Hematopoietic multipotent progenitor cell treated with erythropoietin and hydrocortisone succinate and interleukin-3 and kit ligand, for 17 days (in vitro differentiated cells): ENCODE measurements at places on chromosomes 7 and 10.

DNA sequence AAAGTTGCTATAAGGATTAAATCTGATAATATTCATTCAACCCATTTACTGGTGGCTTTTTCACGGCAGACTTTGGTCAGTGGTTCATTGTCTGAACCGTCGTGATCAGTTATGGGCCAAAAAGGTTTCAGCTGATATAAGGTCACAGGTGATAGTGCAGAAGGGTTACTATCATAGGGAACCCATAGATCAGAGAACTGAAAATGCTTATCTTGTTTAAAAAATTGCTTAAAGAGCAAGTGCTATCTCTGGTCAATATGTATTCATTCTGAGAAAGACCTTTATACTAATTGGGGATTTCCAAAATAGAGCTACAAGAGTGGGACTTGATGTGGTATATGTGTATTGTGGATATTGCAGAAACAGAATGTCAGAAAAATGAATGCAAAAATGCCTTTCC, 147.8 kb upstream of the SEMA3E start:
- DNase-seq, result no peak

- peak; percentile 8 for DNase-seq
Measured at GRCh38 chr10:90751107-90751997, 106.5 kb downstream of the HTR7 start.

DNA sequence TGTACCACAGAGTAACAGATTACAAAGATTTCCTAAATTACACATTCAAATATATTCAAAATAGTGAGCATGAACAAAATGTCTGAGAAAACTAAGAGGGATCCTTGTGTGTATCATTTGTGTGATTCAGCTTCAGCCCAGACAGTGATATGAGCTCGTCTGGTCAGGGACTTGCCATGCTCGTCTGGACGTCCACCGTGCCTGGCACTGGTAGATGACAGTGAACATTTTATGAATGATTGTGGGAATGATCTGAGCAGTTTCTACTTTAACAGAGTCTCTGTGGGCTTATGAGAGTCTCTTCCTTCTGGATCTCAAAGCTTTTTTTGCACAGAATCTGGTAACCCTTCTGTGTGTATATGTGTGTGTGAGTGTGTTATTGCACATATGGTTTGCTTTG, 34.2 kb upstream of the ANKRD2 start:
- no peak for DNase-seq

DNA sequence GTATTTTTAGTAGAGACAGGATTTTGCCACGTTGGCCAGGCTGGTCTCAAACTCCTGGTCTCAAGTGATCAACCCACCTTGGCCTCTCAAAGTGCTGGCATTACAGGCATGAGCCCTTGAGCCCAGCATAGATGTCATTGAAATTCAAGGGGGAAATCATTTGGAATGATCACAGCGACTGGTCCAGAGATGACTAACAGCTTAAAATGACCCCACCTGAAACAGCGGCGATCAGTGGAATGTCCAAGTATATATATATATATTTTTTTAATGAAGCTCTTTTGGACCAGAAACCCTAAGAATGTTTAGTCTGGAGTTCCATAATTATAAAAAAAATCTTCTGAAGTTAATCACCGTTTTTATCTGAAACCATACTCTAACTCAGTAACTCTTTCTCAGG, 12.5 kb upstream of the AKR1E2 start:
- DNase-seq, result no peak

- DNase-seq, result no peak
Measured at GRCh38 chr10:85542936-85543730, 823.5 kb downstream of the GRID1 start.

- DNase-seq, result no peak
Measured at GRCh38 chr7:81715984-81716588, 53.8 kb downstream of the HGF start.

DNA sequence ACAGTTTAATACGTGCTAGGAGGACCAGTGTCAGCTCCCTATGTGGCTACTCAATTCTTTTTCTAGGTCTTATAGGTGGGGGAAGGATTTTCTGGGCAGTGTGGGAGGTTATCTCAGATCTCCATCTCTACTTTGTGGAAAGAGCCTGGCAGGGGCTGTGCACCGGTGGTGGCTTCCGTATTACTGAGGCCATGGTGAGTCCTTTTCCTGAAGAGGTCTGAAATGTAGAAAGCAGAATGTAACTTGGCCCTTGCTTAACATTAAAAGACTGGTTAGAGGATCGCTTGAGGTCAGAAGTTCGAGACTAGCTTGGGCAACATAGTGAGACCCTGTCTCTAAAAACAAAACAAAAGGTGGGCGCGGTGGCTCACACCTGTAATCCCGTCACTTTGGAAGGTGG, 2.7 kb upstream of the TPST1 start:
- DNase-seq, result no peak

GRCh38 chr7:152402384-152403250, 33.2 kb downstream of the KMT2C start:
- no peak for DNase-seq

DNA sequence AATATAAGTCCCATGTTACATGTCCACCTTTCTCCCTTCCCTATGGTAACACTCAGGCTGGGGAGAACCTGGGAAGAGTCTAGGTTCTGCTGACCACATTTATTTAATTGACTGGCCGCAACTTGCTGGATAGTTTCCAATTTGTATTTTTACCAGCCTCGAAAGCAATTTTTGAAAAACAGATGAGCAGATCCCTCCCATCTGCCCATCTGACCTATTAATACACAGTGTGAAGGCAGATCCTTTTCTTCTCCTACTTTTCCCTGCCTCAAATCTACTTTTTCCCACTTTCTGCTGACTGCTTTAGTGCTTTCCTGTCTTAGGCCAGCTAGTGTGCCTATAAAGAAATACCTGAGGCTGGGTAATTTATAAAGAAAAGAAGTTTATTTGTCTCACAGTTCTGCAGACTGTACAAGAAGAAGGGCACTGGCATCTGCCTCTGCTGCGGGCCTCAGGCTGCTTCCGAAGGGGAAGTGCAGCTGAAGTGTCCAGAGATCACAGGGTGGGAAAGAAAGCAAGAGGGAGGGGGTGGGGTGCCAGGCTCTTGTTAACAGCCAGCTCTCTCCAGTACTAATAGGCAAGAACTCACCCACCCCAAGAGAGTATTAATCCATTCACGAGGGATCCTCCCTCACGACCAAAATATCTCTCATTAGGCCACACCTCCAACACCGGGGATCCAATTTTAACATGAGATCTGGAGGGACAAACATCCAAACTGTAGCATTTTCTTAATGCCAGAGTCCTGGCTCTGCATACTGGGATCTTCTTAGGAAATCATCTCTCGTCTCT, 336.0 kb upstream of the IGFBP3 start:
- DNase-seq, result no peak

DNA sequence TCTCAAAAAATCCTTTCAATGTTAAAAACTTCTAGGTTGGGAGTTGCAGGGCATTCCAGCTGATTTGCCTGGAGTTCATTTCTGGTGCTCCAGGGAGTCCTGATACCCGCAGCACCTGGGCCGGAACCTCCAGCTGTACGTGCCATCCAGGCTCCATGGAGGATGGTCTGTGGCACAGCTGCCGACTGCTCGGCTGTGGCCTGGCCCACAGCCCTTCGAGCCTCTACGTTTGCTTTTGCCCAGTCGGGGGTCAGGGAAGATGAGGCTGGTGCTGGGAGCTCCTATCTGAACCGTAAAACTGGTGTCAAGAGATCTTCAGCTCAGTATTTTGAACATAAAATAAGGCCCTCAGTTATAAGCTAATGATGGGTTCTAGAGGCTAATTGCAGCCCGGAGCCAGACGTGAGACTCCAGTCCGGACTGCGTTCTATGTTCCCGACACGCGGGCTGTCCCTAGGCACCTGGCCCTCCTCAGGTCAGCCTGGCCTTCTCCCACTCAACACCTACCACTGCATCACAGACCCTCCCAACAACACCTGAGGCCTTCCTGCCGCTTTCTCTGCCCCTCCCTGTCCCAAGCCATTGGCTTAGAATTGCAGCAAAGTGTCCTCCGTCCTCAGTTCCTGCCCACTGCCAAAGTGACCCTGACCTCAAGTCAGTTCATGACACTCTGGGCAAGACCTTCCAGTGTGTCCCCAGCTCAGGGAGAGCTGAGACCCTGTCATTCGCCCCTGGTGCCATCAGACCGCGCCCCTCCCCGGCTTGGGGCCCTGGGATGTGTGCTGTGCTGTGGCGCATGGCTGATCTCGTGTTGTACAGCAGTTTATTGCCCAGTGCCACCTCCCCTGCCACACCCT, 64.2 kb upstream of the DNAJB6 start:
- DNase-seq, result no peak

DNA sequence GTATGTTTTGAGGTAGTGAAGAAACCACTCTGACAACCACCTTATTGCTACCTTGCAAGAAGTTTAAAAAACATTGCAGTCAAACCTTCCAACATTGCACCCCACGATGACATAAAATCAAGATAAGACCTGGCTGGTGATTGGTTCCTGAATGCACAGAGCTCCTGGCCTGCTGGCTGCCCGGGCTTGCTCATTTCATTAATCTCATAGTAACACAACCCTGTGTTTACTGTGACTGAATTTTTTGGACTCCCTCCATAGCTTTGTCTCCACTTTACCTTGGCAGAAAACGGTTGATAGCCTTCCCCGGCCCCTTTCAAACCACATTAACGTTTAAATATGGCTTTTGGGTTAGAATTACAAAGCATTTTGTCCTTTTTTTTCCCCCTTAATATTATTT, 27.5 kb downstream of the VWA2 start:
- peak; percentile 81 for DNase-seq
